ENCODE measurements at places on chromosomes 7 and 10.
A peak's percentile ranks its signal among the peaks of the same experiment; 100 is the strongest.

- no peak for DNase-seq
Observed at GRCh38 chr7:133784486-133785001, 342.6 kb upstream of the LRGUK start.

DNA sequence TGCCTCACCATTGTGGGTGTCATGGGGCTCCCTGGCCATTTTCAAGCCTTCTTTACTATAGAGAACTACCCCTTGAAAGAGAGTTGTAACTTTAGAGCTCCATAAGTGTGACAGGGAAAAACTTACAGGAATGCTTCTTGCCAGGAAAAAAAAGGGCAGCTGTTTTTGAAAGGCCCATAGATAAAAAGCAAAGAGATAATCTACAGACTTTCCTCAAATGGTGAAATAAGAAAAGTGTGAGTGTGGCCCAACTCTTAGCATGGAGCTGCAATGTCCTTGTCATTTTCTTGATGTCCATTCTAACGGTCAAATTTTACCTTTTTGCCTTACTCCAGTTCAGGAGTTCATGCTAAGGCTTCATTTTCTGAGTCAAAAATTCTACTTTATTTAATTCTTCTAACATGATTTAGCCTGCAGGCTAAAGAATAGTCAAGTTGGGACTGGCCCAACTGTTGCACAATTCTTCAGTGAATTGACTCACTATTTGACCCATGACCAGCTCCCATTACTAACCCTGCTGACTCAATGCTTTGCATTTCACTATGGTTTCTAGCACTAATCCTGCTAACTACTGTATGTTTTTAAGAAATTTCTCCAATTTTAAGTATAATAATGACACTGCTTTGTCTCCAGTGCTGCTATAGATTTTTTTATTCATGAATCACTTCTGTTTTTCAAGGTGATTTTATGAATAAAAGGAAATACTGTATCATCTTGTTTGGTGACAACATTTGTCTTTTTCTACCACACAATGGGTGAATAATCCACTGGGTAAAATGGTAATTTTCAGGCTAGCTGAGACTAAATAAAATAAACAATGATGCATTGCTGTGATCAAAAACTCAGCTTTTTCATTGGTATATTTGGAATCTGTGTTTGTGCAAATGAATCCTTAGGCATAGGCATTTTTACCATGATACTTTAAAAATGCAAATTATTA is 41.4 kb upstream of the SGCE start:
- DNase-seq: no peak

DNA sequence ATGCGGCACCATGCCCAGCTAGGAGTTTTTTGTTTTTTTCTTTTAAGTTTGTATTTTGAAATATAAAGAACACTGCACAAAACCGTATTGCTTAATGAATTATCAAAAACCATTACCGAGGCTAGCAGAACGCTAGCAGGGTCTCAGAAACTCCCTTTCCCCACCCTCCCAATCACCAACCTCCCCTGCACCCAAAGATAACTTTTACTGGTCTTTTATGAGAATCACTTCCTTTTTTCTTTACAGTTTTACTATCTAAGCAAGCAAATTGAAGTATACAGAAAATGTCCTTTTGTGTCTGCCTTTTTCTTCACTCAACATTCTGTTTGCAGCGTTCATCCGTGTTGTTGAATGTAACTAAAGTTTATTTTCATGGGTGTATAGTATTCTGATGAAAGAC is 13.4 kb downstream of the HIP1 start:
- DNase-seq: no peak

- DNase-seq: no peak
Observed at GRCh38 chr7:71429083-71429482, 297.1 kb downstream of the GALNT17 start.

- no peak for DNase-seq
Observed at GRCh38 chr10:126521399-126521798, 133.1 kb upstream of the ADAM12 start.

- peak; percentile 58 for DNase-seq
Observed at GRCh38 chr7:901388-902154, 25.2 kb downstream of the GET4 start.

- DNase-seq: no peak
Observed at GRCh38 chr10:28592953-28593352, 60.0 kb downstream of the WAC start.

GRCh38 chr10:72043016-72043834 is 45.1 kb downstream of the SPOCK2 start:
- no peak for DNase-seq

DNA sequence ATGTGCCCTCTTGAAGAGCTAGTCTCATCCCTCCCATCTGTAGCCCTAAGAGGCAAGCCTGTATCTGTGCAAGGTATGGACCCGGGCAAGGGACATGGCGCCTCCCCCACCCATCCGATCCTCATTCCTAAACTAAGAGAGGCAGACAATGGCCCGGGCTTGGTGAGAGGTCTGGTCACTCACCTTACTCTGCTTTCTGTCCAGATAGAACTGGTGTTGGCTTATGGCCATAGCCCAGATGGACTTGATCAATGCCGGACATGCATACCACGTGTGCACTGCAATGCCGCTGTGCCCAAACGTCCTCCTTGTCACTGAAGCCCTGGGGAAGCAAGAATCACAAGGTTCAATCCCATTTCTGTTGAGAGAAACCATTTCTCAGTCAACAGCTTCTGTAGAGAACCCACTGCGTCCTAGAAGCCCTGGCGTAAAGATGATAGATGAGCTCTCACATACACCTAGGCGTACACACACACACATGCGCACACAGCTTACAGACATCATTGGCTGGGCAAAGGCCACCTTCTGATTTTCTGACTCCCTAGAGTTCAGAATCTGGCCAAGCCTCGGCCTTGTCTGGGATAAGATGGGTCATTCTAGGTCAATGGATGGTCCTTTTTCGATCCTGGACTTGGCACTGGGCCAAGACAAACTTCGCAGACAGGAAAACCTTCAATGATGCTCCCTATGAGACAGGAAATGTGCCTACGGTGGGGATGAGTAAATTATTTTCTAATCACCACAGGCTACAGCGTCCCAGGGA is 114.6 kb downstream of the PRPF18 start:
- DNase-seq: no peak

- no peak for DNase-seq
Observed at GRCh38 chr7:152025937-152026890, 740 bp downstream of the GALNT11 start.

GRCh38 chr10:93124580-93125318 is 51.1 kb downstream of the CYP26A1 start:
- DNase-seq: no peak

DNA sequence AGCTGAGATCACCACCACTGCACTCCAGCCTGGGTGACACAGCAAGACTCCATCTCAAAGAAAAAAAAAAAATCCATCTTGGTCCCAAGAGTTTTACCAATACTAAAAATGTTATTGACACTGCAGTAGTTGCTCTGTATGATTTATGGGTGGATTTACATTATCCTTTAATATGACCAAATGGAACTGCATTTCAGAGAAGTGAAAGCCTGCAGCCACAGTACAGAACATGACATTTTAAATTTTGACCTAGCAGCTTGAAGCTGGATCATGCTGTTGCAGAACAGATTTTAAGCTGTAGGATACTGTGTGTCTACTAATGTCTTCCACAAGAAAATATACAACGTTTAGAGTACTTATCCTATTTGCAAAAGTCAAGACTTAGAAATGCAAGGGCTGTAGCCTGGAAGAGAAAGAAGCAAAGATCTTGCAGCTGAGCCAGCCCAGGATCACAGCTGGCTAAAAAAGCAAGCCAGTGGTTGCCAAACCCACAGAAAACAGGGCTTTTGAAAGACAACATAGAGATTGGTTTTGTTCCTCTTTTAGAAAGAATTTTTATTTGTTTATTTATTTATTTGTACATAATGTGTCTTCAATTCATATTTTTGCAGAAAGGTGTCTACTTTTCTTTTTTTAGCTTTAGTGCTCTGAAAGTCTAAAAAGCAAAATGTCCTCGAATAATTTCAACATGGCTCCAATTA is 55.2 kb upstream of the WNT16 start:
- no peak for DNase-seq

- DNase-seq: no peak
Observed at GRCh38 chr7:407721-408539, 111.7 kb downstream of the PDGFA start.

- no peak for DNase-seq
Observed at GRCh38 chr10:132417257-132417910, 20.4 kb downstream of the PWWP2B start.

DNA sequence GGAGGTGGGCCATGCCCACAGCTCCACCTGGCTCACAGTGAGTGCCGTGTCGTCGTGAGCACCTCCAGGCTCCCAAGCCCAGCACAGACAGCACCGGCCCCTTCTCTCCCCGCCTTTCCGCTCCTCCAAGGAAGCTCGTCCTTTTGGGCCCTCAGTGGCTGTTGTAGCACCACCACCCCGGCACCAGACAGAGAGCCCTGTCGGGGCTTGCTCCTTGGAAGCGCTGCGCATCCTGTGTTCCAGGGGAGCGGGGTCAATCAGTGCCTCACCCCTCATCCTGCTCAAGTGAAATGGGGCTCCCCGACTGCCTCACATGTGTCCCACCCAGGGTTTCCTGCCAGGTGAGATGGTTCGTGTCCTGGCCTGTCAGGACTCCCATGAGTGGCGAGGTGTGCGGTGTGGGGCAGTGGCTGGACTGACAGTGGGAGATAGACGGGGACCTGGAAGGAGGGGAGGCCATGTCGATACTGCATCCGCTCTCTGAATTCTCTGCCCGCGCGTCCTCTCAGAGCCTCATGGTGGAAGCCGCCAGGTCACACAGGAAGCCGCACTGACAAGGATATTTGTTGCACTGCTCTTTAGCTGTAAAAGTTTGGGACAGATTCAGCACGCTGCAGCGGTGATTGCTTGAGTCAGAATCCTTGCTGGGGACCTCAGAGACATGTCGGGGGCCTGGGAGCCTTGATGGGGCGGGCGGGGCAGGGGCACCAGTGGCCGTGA is 107.1 kb downstream of the INPP5A start:
- DNase-seq: no peak

GRCh38 chr7:77284616-77285015 is 85.0 kb upstream of the FGL2 start:
- no peak for DNase-seq

DNA sequence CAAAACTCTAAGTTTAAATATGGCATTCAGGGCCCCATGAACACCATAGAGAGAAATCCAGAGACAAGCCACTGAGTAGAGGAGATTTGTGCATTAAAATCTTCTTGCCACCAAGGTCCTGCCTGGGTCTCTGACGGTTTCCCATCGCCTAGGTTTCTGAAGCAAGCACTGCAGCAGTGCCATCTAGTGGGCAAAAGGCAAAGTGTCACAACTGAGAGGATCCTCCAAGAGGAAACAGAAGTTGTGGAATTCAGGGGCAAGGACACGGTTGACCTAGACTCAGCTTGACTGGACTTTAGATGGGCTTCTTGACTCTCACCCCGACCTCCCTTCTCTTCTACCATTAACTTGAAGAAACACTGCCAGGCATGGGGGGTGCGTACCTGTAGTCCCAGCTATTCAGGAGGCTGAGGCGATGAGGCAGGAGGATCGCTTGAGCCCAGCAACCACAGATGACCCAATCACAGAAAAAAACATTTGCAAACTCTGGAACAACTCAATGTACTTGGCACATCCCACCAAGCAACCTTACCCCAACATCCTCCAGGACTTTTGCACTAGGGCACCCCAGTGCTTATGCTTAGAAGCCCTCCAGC is 604.1 kb downstream of the GALNT17 start:
- no peak for DNase-seq

GRCh38 chr7:142927085-142927745 is 6.3 kb downstream of the TRPV5 start:
- no peak for DNase-seq

DNA sequence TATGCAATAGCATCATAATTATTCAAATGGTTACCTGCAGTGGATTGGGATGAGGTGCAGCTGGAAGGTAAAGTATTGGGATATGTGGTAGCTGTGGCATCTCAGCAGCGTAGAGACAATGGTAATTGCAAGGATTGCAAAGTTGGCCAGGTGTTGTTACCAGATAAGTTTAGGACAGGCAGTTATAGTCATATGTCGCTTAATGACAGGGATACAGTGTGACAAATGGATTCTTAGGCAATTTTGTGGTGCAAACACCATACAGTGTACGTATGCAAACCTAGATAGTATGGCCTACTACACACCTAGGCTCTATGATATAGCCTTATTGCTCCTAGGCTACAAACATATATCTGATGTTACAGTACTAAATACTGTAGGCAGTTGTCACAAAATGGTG is 163.5 kb upstream of the LYZL2 start:
- no peak for DNase-seq

DNA sequence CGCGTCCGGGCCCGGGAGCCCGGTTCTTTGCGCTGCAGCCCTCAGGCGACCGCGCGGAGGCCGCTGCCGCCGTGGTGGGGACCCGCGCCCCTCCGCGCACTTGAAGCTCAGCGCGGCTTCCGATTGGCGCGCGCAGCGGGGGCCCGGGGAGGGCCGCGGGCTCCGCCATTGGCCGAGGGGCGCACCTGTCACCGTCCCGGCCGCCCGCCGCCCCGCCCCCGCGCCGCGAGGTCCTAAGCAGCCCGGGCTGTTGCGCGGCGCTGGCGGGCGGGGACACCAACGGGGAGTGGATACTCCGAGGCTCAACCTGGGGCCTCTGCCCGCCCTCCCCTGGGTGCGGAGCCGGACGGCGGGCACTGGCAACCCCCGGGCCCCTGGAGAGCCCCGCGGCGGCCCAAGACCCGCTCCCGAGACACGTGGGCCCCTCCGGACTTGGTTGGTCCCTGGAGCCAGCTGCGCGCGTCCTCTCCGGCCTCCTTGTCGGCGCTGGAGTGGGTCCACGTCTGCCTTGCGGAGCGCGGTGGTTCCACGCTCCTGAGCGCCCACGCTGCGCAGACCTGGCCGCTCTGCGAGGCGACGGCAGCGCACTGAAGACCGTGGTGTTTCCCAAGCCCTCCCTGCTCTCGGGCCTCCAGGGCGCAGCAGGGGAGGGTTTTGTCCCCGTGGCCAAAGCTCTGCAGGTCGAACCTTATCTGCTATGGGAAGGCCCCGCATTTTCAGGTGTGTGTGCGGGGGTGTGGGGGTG is at the start of gene MNX1:
TSS of gene MNX1 (minus strand) at position 76 of the 745 bp plus-strand sequence. CDS start 313 bp downstream, outside the sequence.
- DNase-seq: no peak

DNA sequence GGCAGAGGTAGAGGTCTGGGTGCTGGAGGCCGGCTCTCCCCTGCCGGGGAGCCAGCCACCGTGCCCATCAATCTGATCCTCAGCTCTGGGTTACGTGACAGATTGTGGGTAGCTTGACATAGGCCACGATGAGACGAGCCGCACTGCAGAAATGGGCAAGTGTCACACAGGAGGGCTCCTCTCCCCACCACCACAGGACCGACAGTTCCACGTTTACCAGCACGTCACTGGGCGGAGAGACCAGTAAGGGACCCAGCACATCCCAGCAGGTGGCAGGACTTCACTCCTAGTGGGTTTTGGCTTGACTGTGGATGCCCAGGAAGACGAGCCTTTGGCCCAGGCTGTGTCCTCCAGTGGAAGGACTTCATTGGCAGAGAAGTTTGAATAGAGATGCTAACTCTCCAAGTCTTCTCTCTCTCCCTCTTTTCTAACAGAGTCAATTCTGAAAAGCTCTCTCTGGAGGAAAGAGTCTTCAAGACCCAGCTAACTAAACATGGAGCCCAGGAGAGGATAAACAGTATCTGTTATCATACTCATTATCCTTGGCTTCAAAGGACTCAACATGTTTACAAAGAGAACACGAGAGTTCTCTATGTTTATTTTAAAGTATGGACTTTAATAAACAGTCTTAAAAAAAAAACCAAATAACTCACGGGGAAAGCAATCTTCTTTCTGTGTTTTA is 129.3 kb upstream of the JCAD start:
- no peak for DNase-seq
